ENCODE measurements at places on chromosomes 6 and 20.

GRCh38 chr6:85287158-85287557, 162.7 kb upstream of the NT5E start:
- no peak for DNase-seq

GRCh38 chr6:72873433-72873832, 251.6 kb downstream of the KCNQ5 start:
- no peak for DNase-seq

DNA sequence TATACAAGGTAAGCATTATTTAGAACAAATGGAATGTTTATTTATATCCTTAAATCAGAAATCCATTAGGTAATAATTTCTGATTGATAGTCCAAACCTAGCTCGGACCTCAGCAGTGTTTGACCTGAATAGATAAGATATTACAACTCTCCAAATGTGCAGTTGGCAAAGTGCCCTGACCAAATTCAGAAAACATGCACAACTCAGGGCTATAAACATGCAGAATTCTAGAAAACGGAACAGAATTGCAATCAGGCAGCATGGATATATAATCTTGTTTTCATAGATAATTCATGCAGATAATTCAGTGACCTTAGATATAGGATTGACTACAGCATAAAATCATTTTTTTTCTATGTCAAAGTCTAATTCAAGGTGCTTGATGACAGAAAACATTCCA, 626.6 kb upstream of the CITED2 start:
- DNase-seq: no peak

DNA sequence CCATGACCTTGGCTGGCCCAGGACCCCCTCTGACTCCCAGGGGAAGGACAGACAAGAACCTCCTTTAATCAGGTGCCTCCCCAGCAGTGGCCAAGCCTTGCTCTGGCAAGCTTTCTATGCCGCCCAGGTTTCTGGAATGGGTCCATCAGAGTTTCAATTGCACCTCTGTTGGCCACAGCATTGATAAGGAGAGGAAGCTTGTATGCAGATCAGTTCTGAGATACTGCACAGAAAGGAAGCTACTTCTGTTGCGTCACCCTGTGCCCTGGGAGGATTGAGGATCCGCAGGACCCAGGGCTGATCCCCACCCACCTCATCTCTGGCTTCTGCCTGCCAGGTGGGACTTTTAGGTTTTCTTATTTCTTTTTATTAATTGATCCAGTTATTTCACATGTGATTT, 167.2 kb downstream of the TFAP2C start:
- DNase-seq: no peak

- DNase-seq: no peak
Observed at GRCh38 chr6:10771371-10771894, 23.8 kb downstream of the TMEM14B start.

DNA sequence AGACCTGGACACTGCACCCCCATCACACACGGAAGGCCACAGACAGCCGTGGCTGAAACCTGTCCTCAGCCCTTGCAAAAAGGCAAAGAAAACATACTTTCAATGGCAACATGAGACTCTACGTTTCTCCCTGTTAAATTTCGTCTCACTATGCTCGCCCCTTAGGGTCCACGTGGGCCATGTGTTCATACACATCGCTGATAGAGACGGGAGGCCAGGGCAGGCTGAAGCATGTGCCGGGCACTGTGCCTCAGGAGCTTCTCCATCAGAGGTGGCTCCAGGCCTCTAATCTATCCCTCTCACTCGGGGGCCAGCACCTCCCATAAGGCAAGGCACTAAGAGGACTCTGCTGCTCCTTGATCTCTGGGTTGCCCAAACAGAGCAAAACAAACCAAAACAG, 17.5 kb downstream of the PXDC1 start:
- no peak for DNase-seq

GRCh38 chr6:36656441-36656840, 22.1 kb upstream of the CDKN1A start:
- no peak for DNase-seq

- no peak for DNase-seq
Observed at GRCh38 chr6:45032426-45032825, 295.7 kb upstream of the RUNX2 start.

DNA sequence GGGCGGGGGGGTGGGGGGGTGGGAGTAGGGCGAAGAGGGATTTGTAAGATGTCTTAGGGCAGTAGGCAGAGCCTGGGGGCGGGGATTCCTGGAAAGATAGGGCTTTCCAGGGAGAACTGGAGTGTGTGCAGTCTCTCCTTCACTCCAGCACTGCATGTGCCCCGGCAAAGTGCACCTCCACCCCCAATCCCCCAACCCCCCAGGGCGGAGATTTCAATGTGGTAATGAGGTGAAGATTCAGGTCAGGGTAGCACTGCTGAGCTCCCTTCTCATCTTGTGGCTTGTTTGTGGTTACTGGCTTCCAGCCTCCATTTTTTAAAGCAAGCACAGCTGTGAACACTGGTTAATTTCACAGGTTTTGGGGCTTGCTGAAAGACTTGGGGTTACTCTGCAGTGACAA, 5.9 kb downstream of the TMEM239 start:
- DNase-seq: no peak

- DNase-seq: no peak
Observed at GRCh38 chr20:52569201-52569600, 377.6 kb upstream of the ZFP64 start.

DNA sequence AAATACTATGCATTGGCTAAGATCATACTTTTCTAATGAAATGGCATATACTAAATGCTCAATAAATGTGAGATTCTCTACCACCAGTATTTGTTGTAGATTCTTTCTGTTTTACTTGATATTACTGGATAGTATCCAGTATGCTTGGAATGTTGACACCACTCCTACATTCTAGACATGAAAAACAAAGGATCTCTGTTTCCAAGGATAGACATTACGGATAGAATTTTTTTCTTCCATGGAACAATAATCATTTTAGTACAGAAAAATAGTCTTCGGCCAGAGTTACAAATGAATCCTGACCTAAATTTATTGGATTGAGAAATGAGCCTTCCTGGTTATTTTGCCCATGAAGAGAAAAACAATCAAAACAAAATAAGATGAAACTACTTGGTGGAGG, 258.2 kb upstream of the NT5E start:
- DNase-seq: no peak

- no peak for DNase-seq
Observed at GRCh38 chr6:70396796-70397729, 16.2 kb upstream of the FAM135A start.

- no peak for DNase-seq
Observed at GRCh38 chr6:138397128-138398122, 6.6 kb upstream of the HEBP2 start.

- no peak for DNase-seq
Observed at GRCh38 chr6:6577735-6578134, 10.8 kb upstream of the LY86 start.

DNA sequence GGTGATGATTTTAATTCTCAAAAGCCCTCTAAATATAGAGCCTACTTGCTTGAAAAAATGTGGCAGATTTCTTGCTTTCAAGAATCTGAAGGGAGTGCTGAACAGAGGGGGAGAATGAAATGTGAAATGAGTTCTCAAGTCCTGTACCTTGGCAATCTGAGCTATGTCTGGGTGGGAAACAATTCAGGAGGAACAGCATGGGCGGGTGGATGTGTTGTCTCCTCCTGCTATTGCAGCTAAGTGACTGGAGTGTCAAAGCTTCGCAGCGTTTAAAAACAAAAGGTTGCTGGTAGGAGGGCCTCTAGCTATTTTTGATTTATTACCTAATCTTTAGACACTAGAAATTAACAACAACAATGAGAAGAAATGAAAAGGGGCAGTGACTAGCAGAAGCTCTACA, 102.5 kb upstream of the ARG1 start:
- DNase-seq: no peak

Measured in lower lobe of right lung (tissue), 2 donors.